Osteoblast (primary cell): ENCODE measurements at places on chromosomes 2 and 18.
A peak's percentile ranks its signal among the peaks of the same experiment; 100 is the strongest.

DNA sequence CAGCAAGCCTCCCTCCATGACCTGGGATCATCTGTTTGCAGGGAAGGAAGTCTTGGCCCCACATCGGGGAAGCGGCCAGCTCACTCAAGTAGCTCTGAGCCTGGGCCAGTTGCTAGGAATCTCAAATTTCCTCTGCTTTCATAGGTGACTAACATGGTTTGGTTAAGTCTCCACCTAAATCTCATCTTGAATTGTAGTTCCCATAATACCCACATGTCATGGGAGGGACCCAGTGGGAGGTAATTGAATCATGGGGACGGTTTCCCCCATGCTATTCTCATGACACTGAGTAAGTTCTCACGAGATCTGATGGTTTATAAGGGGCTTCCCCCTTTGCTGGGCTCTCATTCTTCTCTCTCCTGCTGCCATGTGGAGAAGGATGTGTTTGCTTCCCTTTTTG, 75.2 kb downstream of the LBH start:
- peak; percentile 73 for DNase-seq

- DNase-seq: no peak
These were observed 93.2 kb upstream of the DLX2 start for GRCh38 chr2:172195836-172196376.

GRCh38 chr2:60498127-60498815, 55.2 kb downstream of the BCL11A start:
- no peak for DNase-seq

DNA sequence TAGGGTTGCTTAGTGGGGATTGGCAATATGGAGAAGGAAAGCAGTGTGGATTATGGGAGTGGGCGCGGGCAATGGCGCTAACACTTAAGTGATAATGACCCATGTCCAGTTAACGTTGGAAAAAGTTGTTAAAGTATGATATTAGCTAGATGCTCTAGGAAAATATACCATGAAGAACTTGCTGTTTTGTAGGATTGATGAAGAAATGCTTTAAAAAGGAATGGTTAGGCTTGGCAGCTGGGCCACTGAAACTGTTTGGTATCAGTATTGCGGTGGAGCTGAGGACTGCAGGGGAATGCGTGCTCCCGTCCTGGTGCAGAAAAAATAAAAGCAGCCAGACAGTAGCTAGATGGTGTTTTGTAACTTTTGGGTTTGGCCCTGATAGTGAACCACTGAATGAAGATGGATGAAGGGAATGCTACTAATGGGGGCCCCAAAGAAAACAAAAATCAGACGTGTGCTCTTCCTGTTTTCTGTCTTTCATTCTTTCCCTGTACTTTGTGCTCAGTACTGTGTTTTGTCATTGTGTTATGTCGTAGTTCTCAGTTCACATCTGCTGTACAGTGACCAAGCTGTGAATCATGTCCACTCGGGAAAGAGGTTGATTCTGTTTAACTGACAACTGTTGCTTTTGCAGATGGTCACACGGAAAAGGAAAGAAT, 999 bp downstream of the INSIG2 start:
- DNase-seq: peak; percentile 60

DNA sequence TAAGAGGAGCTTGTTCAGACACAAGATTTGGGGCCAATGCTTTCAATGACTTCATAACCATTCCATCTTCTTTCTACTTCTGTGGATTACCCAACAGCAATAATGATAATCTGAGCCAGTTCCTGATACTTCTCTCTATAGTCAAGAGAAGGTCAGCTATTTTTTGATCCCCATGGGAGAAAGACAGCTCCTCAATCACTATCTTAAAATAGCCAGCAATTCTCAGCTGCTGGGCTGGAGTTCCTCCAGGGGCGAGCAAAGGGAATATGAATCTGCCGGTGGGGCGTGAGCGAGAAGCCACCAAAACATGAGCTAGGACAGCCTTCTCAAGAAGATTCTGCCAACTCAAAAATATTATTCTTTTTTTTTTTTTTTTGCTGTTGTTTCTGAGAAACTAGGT, at the start of gene TMEM182:
TMEM182 (plus strand) TSS at position 269 of the 400 bp plus-strand sequence. CDS start 187 bp downstream, outside the sequence.
- DNase-seq: no peak

DNA sequence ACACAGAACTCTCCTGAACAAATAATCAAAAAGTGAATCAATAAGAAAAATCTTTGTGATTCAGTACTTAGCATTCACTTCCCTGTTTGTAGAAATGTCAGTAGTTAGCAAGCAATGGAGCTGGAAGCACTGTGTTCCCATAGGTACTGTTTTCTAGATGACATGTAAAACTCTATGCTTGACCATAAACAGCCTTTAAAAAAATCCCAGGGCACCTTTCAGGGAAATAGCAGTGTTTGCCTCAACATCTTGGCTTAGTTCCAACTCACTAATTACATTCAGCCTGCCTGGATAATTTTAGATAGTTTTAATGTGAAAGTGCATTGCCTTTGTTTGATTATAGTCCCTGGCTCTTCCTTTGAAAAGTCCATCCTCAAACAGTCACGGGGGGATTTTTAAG, 721.8 kb downstream of the ERBB4 start:
- peak; percentile 37 for DNase-seq

DNA sequence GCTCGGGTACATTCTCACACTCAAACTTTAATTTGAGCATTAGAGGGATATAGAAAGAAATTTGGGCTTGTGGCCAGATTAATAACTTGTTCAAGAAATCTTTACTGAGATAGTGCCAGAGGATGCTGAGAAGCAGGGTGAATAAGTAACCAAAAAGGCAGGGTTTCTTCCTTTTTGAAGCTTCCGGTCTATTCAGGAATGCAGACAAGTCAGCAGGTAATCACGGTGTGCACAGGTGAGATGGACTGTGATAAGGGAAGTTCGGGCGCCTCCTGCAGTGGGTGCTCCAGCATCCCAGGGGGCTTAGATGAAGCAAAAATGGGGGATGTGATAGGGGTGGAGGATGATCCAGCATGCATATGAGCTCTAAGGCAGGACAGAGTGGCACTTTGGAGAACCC, 44.9 kb upstream of the CYP1B1 start:
- DNase-seq: no peak

GRCh38 chr2:43041173-43041591, 185.2 kb downstream of the ZFP36L2 start:
- peak; percentile 43 for DNase-seq

- DNase-seq: no peak
These were observed 123.5 kb upstream of the DAPL1 start for GRCh38 chr2:158671360-158672245.

GRCh38 chr2:38060236-38061018, 15.5 kb downstream of the CYP1B1 start:
- DNase-seq: no peak

- DNase-seq: peak; percentile 89
These were observed 1.4 kb downstream of the FAM171B start for GRCh38 chr2:186695081-186695756.

GRCh38 chr2:134704173-134704572, 14.6 kb downstream of the TMEM163 start:
- DNase-seq: no peak

GRCh38 chr2:84970210-84970867, 622 bp upstream of the KCMF1 start:
- peak; percentile 95 for DNase-seq

GRCh38 chr18:23714576-23714975, 25.3 kb downstream of the LAMA3 start:
- DNase-seq: no peak

GRCh38 chr18:62588217-62588616, 65.4 kb downstream of the ZCCHC2 start:
- no peak for DNase-seq

- DNase-seq: no peak
These were observed 42.7 kb downstream of the VSNL1 start for GRCh38 chr2:17583166-17583565.

GRCh38 chr2:166239548-166239947, 111.7 kb upstream of the SCN1A start:
- peak; percentile 87 for DNase-seq

DNA sequence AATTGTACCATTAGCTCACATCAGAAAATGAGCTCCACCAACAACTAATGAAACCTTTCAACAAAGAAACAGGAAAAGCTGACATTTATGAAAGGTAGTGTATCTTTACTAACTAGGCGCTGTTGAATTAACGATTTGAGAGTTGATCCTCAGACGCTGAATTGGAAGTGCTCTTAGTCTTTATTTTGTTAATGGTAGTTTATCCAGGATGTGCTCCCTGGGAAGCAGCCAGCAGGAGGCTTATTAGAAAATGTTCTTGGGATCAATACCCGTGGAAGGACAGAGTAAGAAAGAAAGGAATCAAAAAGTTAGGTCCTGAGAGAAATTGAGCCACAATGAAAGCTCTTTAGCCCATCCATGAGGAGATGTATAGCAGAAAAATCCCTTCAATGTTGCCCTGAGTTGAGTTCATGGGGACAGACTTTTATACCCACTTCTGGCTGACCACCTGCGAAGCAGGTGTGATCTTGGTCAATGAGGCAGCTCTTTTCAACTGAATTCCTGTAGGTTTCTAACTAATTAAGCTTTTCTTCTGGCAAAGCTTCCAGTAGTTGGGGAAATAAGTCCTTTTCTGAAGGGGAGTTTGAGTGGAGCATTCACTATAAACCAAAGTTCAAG, 492.6 kb upstream of the REG3G start:
- DNase-seq: no peak
